ENCODE measurements at places on chromosomes 3 and 15. TPM values are rescaled to one million over a fixed set of nuclear protein-coding genes. Genes with fewer than 3 reads are reported as not detected.

DNA sequence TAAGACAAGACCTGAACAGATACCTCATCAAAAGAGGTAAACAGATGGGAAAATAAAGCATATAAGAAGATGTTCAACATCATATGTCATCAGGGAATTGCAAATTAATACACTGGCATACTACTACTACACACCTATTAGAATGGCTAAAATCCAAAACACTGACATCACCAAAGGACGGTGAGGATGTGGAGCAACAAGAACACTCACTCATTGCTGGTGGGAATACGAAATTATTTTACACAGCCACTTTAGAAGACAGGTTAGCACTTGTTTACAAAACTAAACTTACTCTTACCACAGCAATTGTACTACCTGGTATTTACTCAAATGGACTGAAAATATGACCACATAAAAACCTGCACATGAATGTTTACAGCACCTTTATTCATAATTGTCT lies 119.6 kb downstream of the GSK3B start:
- no peak for DNase-seq

POLQ gene
- total RNA-seq: 12.4 TPM

- no peak for DNase-seq
Measured at GRCh38 chr3:71710906-71711494, 14.2 kb downstream of the EIF4E3 start.

DNA sequence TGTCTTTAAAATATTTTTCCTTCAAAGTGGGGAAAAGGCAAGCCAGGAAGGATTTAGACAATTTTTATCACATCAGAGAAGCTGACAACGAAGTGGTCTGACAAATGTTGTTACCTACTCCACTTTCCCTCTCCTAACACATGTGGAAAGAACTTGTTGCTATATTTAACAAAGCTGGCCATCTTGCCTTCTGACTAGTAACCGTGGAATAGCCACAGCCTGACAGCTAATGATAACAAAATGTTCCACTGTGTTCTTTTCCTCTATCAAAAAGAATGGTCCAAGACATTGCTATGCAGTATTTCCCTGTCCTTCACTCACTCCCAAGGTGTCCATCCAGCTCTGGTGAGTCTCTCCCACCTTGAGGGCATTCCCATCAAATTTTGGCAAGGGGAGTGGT lies 481.4 kb upstream of the THBS1 start:
- no peak for DNase-seq

CNOT10 gene
- 54.9 TPM for total RNA-seq

DNA sequence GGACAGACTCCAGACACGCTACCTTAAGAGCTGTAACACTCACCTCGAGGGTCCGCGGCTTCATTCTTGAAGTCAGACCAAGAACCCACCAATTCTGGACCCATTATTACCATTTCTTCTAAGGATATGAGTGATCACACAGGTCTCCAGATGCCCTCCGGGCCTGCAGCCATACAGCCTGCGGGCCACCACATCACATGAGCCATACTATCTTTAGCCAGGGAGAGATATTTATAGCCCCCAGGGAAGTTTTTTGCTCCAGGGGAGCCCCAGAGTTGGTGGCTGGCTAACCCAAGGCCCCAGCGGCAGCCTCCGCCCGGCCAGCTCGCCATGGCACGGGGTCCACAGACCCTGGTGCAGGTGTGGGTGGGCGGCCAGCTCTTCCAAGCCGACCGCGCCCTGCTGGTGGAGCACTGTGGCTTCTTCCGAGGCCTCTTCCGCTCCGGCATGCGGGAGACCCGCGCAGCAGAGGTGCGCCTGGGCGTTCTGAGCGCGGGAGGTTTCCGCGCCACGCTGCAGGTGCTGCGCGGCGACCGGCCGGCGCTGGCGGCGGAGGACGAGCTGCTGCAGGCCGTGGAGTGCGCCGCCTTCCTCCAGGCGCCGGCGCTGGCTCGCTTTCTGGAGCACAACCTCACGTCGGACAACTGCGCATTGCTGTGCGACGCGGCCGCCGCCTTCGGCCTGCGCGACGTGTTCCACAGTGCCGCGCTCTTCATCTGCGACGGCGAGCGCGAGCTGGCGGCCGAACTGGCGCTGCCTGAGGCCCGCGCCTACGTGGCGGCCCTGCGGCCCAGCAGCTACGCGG lies at the start of gene KBTBD13:
Gene KBTBD13, plus strand, starts transcription at position 261 of the 805 bp plus-strand sequence. Its CDS starts 70 bp downstream, at position 331.
- no peak for DNase-seq
